ENCODE measurements at places on chromosomes 4 and X.

DNA sequence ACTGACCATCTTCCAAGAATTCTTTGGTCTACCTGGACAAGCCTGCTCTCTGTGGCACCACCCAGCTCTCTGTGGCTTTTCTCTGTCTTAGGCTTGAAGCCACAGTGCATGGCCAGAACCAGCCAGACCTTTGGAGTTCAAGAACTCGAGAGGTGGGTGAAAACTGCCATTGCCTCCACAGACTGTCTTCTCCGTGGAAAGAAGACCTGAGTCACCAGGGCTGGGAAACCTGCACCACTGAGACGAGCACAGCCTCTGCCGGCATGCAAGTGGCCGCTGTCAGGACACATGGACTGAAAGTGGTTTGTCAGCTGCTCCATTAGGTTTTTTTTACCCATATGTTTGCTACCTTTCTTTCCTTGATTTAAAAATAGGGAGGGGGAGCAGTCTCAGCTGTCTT is 74.5 kb downstream of the MGST2 start:
- no peak for DNase-seq

- peak; percentile 1 for DNase-seq
These were observed 323.2 kb upstream of the GIMD1 start for GRCh38 chr4:106691749-106692148.

GRCh38 chr4:56701644-56702043 is 20.5 kb upstream of the HOPX start:
- no peak for DNase-seq

DNA sequence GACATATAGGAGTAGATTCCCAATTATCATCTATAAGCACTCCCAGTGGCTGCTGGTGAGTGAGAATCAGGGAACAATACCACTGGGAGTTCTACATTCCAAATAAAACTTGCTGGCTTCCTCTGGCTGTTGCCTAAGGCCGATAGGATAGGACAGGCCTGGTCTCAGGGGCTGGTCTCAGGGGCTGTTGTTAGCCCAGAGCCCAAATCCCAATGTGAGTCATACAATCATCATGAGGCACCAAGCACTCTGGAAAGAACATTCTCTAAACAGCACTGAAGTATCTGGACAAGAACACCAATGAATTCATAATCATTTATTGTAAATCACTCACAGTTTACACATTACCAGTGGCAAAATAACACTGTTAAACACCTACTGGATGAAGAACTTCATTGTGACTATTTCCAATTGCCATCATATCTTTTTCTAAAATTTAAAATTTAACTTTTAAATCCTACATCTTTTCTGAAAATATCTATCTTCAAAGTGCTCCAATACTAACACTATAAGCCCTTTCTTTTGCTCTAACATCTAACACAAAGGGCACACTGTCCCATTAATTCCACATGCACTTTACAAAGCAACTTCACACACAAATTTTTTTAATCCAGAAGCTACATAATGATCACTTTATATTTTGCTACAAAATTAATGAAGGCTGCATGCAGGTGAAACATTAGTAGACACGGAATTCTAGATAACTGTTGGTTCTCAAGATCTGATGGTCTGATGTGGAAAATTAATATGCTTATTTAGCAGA is 67.6 kb upstream of the TMEM150C start:
- no peak for DNase-seq

- no peak for DNase-seq
These were observed 407 bp upstream of the ZC4H2 start for GRCh38 chrX:64976673-64977040.

GRCh38 chrX:45348296-45348695 is 147.6 kb upstream of the DIPK2B start:
- DNase-seq: no peak

Data from iPS DF 6.9 (cell line).